ENCODE measurements at places on chromosomes 2 and 18.

- no peak for DNase-seq
These were observed 21.0 kb downstream of the SPOPL start for GRCh38 chr2:138522556-138522955.

DNA sequence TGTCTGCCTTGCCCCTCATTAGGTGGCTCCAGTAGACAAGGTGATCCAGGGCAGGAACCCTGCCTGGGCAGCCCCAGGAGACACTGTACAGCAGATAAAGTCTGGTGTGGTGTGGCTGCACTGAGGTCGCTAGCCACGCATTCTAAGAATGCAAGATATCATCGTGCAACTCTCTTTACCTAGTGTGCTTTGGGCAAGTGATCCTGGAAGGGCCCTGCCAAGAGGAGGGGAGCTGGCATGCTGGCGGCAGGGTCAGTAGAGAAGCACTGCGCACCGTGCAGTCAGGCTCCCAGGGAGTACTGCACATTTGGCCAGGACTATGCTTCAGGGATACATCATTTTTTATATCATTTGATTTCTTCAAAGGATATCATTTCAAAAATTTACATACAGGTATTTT lies 195.3 kb upstream of the SMAD2 start:
- DNase-seq, result no peak

DNA sequence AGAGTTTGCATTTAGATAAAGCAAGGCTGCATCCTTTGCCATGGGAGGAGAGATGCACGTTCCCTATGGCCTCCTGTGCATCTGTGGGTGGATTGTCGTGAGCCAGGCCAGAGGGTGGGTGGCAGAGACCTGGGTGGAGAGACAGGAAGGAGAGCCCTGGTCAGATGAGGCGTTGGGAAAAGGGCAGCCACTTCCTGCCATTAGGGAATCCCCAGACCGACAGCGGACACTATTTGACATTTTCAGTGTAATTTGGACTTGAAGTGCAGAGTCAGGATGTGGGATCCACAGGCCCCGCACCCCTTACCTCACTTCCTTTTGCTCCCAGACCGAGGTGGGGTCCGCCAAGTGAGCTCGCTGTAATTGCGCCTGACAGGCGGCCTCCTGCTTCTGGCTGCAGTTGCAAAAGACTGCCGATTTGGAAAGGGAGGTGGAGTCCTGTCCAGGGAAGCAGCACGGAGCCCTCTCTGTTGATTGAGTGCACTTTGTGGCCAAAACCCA lies 150.0 kb downstream of the DYSF start:
- DNase-seq, result no peak

- DNase-seq, result no peak
These were observed 76.9 kb downstream of the USP40 start for GRCh38 chr2:233489666-233490065.

GRCh38 chr2:143582046-143582747 lies 453.0 kb downstream of the ARHGAP15 start:
- DNase-seq, result peak; percentile 9

- no peak for DNase-seq
These were observed 161.4 kb upstream of the CDH2 start for GRCh38 chr18:28338316-28338715.

DNA sequence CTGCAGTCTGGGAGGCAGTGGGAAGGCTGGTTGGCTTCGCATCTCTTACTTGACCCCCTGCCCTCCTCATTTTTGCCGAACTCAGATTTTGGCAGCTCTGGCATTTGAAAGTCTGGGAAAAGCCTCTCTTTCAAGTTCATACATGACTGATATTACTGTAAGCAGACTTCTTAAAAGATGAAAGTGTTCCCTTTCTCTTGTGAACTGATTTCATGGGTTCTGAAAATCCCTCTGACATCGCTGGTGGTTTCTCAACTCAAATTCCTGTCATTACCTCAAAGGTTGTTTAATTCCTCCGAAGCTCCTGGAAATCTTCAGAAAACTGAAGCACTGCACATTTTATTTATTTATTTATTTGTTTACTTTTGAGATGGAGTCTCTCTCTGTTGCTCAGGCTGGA lies 16.9 kb upstream of the SLC38A11 start:
- DNase-seq, result no peak

GRCh38 chr2:223055836-223056235 lies 3.8 kb downstream of the KCNE4 start:
- DNase-seq, result no peak

DNA sequence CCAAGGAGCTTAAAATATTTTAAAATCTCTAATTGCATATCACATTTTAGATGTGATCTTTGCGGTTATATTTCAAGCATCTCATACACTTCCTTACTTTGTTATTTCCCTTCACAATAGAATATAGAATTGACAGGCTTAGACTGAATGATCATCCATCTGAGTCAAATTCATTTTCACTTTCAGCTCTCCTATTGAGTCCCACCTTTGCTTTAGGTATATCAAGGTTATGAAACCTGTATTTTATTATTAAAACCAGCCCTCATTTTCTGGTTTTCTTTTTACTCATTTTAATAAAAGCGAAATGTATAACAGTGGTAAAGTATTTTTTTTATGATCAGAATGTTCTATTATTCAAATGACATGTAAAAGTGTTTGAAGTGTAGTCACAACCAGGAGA lies 162.9 kb upstream of the KYNU start:
- no peak for DNase-seq

GRCh38 chr2:157355618-157356017 lies 30.0 kb upstream of the ERMN start:
- no peak for DNase-seq

DNA sequence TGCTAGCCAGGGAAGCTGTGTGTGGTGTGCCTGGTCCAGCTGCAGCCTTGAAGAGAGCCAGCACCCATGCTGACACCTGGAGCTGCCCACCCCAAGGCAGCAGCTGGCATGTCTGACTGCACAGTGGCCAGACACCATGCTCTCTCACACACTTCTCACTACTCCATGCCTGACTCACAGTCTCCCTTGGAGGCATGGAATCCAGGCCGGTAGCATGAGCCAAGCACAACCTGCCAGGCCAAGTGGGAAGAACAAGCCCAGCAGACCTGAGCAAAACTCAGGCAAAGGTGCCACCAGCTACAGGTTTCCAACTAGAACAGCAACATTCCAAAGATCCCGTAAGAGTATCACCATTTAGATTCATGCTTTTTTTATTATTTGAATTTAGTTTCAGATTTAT lies 625.3 kb upstream of the LRRTM4 start:
- DNase-seq, result no peak

DNA sequence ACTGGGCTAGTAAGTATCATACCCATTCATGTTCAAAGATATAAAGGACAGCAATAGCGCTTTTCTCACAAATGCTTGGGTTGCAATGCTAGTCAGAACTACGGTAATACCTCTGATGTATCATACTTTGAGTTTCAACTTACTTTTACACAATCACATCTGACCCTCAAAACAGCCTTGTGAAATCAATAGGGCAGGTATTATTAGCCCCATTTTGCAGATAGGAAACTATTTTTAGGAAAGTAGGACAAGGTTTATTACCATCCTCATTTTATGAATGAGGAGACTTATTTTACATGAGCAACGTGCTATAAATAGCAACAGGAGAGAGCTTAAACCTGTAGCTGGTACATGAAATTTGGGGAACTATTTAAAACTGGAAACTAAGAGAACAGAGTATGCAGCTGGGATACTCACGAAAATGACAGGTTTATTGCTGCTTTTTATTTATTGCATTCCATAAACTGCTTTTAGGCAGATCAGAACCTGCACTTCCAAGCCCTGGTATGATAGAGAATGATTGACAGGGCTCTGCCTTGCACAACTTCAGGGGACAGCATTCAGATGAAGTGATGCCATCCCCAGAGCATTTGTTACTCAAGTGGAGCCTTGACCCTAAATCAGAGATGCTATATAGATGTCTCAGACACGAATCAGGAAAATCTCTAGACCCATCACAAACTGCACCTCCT lies 42.4 kb upstream of the PPM1B start:
- peak; percentile 90 for DNase-seq

DNA sequence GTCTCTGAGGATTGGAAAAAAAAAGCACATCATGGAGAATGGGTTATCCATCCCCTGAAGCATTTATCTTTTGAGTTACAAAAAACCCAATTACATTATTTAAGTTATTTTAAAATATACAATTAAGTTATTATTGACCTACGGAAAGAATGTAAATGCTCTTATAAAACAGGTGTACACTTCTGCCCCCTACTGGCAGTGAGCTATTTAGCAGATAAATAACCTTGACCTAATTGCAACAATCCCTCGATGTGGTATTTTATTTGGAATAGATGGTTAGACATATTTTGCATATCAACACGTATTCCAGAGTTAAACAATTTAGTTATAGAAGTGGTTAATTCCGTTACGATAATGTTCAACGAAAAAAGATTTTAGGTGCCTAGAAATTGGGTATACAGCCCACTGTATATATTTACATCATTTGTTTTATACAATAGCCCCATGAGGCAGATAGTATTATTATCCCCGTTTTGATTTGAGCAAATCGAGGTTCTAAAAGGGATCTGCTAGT lies 9.1 kb upstream of the DAW1 start:
- DNase-seq, result no peak

- no peak for DNase-seq
These were observed 136.2 kb downstream of the SLC8A1 start for GRCh38 chr2:40315683-40316082.

GRCh38 chr2:95060446-95061118 lies 35.1 kb downstream of the MAL start:
- DNase-seq, result no peak

- no peak for DNase-seq
These were observed 86.8 kb downstream of the CLIP4 start for GRCh38 chr2:29201979-29202378.

GRCh38 chr18:3663870-3664512 lies 214.0 kb downstream of the TGIF1 start:
- no peak for DNase-seq
